Adrenal gland (tissue), 19 donors: ENCODE measurements at places on chromosomes 5 and 9. TPM values are rescaled to one million over a fixed set of nuclear protein-coding genes. Genes with fewer than 3 reads are reported as not detected.

Gene SLC34A3
- not detected for total RNA-seq

Gene MZB1
- total RNA-seq, result 0.83 TPM

- no peaks in the 10 kb centered on the region for H3K36me3 ChIP-seq
- no peak overlapping the region for H3K4me3 ChIP-seq
- peaks cover 12% of the 10 kb centered on the region for H3K4me1 ChIP-seq
- H3K27ac ChIP-seq, result peak overlapping the region; percentile 74
- peak; percentile 91 for DNase-seq
These were observed 241.7 kb downstream of the DOCK8 start for GRCh38 chr9:456365-456764.

- H3K4me1 ChIP-seq, result no peaks in the 10 kb centered on the region
- no peaks in the 10 kb centered on the region for H3K36me3 ChIP-seq
- no peak overlapping the region for H3K27ac ChIP-seq
- no peak for DNase-seq
- H3K27me3 ChIP-seq, result no peaks in the 10 kb centered on the region
These were observed 13.2 kb downstream of the TICAM2 start for GRCh38 chr5:115589043-115589442.

Gene ASTN2
- total RNA-seq, result 5.9 TPM

Gene MEIKIN
- not detected for total RNA-seq

Gene GMCL2
- not detected for total RNA-seq

- H3K36me3 ChIP-seq, result no peaks in the 10 kb centered on the region
- DNase-seq, result no peak
- no peak overlapping the region for H3K4me3 ChIP-seq
- H3K27me3 ChIP-seq, result no peaks in the 10 kb centered on the region
- H3K4me1 ChIP-seq, result no peaks in the 10 kb centered on the region
These were observed 200.0 kb downstream of the ATP10B start for GRCh38 chr5:160651692-160652645.

Gene UIMC1
- total RNA-seq, result 38.6 TPM

DNA sequence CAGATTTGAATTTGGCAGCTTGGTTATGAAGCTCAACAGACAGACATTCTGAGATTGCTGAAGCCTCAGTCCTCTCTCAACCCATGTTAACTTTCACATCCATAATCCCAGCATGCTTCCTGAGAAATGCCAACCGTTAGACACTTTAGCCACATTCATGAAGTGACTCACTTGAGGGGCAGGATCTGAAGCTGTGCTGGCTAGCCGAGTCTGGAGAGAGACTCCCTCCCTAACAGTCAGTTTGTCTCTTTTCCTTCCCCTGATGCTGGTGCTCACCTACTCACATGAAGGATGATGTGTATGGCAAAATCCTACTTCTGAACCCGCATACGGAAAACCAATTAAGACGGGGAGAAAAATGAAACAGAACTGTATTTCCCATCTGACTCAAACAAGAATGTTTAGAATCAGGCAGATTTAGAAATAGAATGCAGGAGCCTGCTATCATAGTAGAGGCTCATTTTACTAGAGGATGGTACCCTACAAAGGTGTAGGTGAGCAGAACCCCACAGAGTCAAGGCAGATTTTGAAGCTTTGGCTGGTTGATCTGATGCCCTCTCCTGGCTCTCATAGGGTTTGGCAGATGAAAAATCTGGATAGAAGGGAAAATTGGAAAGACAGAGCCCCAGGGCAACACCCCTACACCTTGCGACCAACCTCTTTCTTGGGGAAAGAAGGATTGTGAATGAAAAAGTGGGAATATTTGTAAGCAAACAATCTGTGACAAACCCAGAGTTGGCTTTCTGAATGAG is 150.9 kb upstream of the LHFPL2 start:
- H3K27ac ChIP-seq, result no peak overlapping the region
- no peak overlapping the region for H3K4me3 ChIP-seq
- no peaks in the 10 kb centered on the region for H3K36me3 ChIP-seq
- no peak for DNase-seq
- no peaks in the 10 kb centered on the region for H3K27me3 ChIP-seq

DNA sequence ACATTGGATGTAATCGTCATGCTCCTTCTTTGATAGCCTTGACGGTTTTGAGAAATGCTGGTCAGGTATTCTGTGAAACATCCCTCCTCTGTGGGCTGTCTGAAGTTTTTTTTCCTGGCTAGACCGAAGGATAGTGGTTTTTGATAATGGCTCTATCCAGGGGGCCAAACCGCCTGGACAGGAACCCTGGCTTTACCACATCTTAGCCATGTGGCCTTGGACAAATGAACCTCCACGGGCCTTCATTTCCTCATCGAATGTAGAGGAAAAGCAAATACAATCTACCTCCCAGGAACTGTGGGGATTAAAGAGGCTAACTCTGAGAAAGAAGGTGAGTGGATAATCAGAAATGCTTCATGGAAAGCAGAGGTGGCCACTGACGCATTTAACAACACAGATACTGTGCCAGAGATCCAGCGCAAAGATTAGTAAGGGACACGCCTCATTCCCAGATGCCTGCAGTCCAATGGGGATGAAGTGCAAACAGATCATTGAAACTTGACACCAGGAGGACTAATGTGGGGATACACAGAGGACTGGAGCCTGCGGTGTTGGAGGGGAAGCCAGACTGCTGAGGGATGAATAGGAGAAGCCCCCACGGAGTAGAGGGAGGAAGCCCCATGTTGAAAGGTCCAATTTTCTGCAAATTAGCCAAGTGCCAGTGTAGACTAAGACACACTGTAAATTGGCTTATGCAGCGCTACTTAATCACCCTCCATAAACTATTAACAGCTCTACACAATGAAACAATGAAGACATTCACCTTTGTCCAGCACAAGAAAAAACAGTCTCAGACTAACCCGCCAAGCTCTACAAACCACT is 41.6 kb downstream of the MYO10 start:
- no peaks in the 10 kb centered on the region for H3K4me1 ChIP-seq
- no peaks in the 10 kb centered on the region for H3K36me3 ChIP-seq
- no peak overlapping the region for H3K4me3 ChIP-seq
- DNase-seq, result no peak
- no peak overlapping the region for H3K27ac ChIP-seq

Gene IL5
- total RNA-seq, result not detected

GRCh38 chr5:159681661-159682060 is 234.6 kb upstream of the ADRA1B start:
- no peak overlapping the region for H3K4me3 ChIP-seq
- no peak overlapping the region for H3K27ac ChIP-seq
- no peaks in the 10 kb centered on the region for H3K4me1 ChIP-seq
- H3K27me3 ChIP-seq, result no peaks in the 10 kb centered on the region
- DNase-seq, result no peak

Gene PARP8
- total RNA-seq, result 7.5 TPM

- no peak overlapping the region for H3K4me3 ChIP-seq
- no peaks in the 10 kb centered on the region for H3K27me3 ChIP-seq
- DNase-seq, result no peak
- H3K36me3 ChIP-seq, result no peaks in the 10 kb centered on the region
- H3K4me1 ChIP-seq, result no peaks in the 10 kb centered on the region
These were observed 141.2 kb downstream of the PARP8 start for GRCh38 chr5:50807661-50808060.

DNA sequence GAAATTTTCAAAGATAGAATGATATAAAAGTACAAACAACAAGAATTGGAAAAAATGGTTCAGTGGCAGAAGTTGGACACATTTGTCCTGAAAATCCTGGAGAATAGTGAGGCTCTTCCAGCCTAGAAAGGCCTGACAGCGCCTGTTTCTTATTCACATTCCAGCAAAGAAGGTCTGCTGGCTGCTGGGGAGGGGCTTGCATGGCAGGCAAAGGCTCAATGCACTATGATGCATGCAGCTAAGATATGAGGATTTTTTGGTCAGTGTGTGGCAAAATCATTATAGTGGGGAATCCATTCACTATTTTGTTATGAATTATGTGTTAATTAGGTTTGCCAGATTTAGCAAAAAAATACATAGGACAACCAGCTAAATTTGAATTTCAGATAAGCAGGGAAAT is 243.9 kb upstream of the SLC30A5 start:
- no peak overlapping the region for H3K27ac ChIP-seq
- no peaks in the 10 kb centered on the region for H3K27me3 ChIP-seq
- H3K4me1 ChIP-seq, result no peaks in the 10 kb centered on the region
- no peaks in the 10 kb centered on the region for H3K36me3 ChIP-seq
- DNase-seq, result no peak

GRCh38 chr5:14718778-14719177 is 54.3 kb downstream of the OTULIN start:
- no peaks in the 10 kb centered on the region for H3K4me1 ChIP-seq
- H3K27ac ChIP-seq, result no peak overlapping the region
- no peak for DNase-seq
- no peak overlapping the region for H3K4me3 ChIP-seq

GRCh38 chr5:150172556-150172955 is 6.0 kb downstream of the CDX1 start:
- no peak overlapping the region for H3K4me3 ChIP-seq
- H3K27me3 ChIP-seq, result peaks cover 3% of the 10 kb centered on the region
- no peak for DNase-seq
- no peaks in the 10 kb centered on the region for H3K36me3 ChIP-seq
- H3K27ac ChIP-seq, result no peak overlapping the region

GRCh38 chr9:73095425-73095824 is 56.2 kb upstream of the ANXA1 start:
- no peaks in the 10 kb centered on the region for H3K27me3 ChIP-seq
- DNase-seq, result no peak
- no peaks in the 10 kb centered on the region for H3K36me3 ChIP-seq
- H3K27ac ChIP-seq, result no peak overlapping the region
- no peaks in the 10 kb centered on the region for H3K4me1 ChIP-seq

- no peak for DNase-seq
- no peaks in the 10 kb centered on the region for H3K4me1 ChIP-seq
- H3K4me3 ChIP-seq, result no peak overlapping the region
- no peak overlapping the region for H3K27ac ChIP-seq
- H3K36me3 ChIP-seq, result no peaks in the 10 kb centered on the region
- H3K27me3 ChIP-seq, result no peaks in the 10 kb centered on the region
These were observed 296.9 kb downstream of the FAM170A start for GRCh38 chr5:119926301-119926700.

Gene PCDHA5
- total RNA-seq, result 0.16 TPM

GRCh38 chr9:18014556-18014955 is 435.7 kb downstream of the SH3GL2 start:
- H3K4me3 ChIP-seq, result no peak overlapping the region
- no peaks in the 10 kb centered on the region for H3K4me1 ChIP-seq
- DNase-seq, result no peak
- no peaks in the 10 kb centered on the region for H3K27me3 ChIP-seq

- no peaks in the 10 kb centered on the region for H3K4me1 ChIP-seq
- no peak overlapping the region for H3K27ac ChIP-seq
- DNase-seq, result peak; percentile 36
- no peak overlapping the region for H3K4me3 ChIP-seq
These were observed 203.4 kb downstream of the MCTP1 start for GRCh38 chr5:95081500-95081960.
